ENCODE measurements at places on chromosomes 4 and X. TPM values are rescaled to one million over a fixed set of nuclear protein-coding genes. Genes with fewer than 3 reads are reported as not detected.

GRCh38 chr4:147822128-147822527 is 90.2 kb downstream of the ARHGAP10 start:
- peak; percentile 98 for DNase-seq

TIGD4 gene
- polyA plus RNA-seq, result 0.17 TPM

VSIG4 gene
- not detected for polyA plus RNA-seq

DNA sequence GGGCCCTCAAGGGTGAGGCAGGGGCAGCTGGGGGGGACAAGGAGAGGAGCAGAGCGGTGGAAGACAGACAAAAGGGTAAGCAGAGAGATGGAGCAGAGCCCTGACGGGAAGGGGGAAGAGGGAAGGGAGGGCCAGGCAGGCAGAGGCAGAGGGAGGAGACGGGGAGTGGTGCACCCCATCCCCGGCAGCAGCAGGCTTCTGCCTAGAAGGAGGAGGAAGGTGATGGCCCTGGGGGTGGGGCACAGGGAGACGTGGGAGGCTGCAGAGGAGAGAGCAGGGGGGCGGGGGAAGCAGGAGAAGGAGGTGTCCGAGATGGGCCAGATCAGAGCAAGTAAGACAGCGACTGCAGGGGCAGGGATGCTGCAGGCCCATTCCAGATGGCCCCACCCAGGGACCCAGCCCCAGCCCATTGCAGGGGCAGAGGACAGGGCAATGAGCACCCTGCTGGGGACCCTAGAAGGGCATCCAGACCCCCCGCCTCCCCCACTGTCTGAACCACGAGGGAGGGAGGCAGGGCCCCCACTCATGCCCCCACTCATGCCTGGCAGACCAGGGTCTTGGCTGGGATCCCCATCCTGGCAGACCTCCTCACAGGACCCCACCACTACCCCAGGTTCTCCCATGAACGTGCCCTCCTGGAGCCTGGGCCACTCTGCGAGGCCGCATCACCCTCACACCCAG is 2.7 kb downstream of the L1CAM start:
- no peak for DNase-seq

- no peak for DNase-seq
Measured at GRCh38 chrX:68807818-68808217, 21.0 kb upstream of the EFNB1 start.

PFKFB1 gene
- 0.18 TPM for polyA plus RNA-seq

GRCh38 chr4:18935659-18936345 is 914.2 kb upstream of the LCORL start:
- no peak for DNase-seq

FRMD7 gene
- not detected for polyA plus RNA-seq

CDKL2 gene
- polyA plus RNA-seq, result 1.1 TPM

FGFBP2 gene
- polyA plus RNA-seq, result 0.20 TPM

LAMP2 gene
- polyA plus RNA-seq, result 149 TPM

DNA sequence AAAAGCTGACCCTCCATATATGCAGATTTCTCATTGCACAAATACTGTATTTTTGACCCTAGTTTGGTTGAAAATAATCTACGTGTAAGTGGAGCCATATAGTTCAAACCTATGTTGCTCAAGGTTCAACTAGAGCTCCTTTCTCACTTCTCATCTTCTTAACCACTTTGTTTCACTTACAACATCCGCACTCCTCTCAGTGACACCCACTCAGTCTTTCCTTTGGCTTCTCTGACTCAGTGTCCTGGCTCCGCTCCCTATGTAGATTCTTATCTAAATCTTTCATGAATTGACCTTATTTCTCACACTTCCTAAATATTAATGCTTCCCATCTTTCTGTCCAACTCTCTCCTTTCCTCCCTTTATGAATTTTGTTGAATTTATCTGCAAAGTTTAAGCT is 32.9 kb upstream of the DKK2 start:
- peak; percentile 73 for DNase-seq

GRCh38 chr4:47736555-47736954 is 101.3 kb downstream of the CORIN start:
- no peak for DNase-seq

MAGEE1 gene
- 0.95 TPM for polyA plus RNA-seq

SMIM10L2A gene
- 2.3 TPM for polyA plus RNA-seq

GRCh38 chr4:139898293-139898692 is 232.7 kb downstream of the MGST2 start:
- DNase-seq, result no peak

TMEM129 gene
- 21.5 TPM for polyA plus RNA-seq

ADH1A gene
- polyA plus RNA-seq, result not detected

ALAS2 gene
- not detected for polyA plus RNA-seq

PDS5A gene
- polyA plus RNA-seq, result 31.8 TPM

DNA sequence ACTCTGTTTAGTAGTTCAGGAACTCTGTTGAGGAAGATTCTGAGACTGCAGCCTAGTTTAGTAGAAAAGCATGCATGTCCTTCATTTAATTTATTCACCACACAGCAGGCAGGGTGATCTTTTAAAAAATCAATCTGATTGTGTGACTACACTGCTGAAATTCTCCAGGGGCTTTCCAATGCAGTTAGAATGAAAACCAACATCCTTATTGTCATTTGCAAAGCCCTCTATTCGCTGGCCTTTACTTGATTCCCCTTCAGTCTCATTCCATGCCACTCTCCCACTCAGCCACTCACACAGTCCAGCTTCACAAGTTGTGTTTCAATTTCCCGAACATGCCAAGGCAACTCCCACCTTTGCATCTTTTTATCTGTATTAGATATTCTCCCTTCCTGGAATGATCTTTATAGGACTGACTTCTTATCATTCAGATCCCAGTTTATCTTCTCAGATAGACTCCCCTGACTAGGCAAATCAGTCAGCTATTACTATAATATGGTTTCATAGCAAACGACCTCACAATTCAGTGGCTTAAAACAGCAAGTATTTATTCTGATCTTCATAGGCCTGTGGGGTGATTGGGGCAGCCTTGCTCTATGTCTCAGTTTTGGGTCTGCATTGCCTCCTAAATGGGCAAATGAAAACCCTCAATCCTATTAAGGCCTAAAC is 21.3 kb upstream of the FTHL17 start:
- DNase-seq, result no peak

DNA sequence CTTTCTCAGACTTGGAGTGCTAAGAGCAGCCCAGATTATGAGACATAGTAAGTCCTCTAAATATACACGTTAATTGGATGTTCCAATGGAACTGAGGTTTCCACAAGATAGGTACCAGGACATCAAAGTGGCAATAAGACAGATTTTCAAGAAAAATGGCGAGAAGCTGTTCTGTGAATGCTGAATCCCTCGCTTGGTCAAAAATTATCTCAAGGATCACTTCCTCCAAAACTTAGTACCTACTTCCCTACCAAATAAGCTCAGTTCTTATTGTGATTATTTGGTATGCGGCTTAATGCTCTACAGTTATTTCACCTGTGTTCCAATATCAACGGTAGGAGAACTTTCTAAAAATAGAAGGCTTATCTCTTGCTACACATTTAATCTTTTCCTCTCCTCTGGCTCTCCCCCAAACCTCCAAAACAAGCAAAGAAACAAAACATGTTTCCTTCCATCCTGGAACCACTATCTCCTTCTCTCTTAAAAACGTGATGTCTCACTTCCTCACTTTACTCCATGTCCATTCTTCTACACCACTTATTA is 14.7 kb downstream of the PDGFC start:
- no peak for DNase-seq

All from mammary epithelial cell (primary cell).